ENCODE measurements at places on chromosomes 11 and 22.

DNA sequence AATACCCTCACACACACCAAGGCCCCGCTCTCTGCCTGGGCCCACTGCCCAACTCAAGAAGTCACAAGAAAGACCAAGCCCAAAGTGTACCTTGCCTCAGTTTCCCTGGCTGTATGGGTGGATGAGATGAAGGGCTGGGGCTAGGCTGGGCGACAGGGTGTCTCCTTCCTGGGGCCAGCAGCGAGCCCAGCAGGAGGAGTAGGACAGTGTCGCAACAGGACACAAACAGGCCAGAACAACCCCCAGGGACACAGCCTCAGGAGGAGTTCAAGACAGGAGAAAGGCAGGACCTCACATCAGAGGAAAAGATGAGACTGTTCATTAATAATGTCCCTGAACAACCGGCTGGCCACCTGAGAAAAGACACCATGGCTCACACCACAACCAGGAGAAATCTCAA, 13.3 kb downstream of the CSNK1E start:
- DNase-seq = no peak

DNA sequence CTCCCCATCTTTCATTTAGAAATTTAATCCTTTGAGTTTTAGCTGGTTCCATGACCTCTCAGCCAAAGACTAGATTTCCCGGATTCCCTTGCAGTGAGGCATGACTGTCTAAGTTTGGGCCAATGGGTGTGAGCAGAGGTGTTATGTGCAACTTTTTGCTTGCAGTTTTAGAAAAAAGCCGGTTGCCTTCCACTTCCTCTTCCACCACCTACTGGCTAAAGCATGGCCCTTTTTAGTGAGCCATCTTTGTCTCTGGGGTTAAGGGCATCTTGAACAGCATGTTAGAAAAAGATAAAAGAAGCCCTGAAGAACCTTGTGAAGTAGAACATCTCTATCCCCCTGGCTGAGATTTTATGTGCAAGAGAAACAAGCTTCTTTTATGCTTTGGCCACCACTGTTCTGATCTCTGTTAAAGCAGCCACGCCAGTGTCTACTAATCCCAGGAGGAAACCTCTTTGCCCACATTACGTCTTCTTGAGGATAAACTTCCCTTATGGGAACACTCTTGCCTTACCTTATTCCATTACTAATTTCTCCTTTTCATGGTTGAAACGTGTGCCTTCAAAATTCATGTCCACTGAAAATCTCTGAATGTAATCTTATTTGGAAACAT, 279.9 kb downstream of the TENM4 start:
- no peak for DNase-seq

DNA sequence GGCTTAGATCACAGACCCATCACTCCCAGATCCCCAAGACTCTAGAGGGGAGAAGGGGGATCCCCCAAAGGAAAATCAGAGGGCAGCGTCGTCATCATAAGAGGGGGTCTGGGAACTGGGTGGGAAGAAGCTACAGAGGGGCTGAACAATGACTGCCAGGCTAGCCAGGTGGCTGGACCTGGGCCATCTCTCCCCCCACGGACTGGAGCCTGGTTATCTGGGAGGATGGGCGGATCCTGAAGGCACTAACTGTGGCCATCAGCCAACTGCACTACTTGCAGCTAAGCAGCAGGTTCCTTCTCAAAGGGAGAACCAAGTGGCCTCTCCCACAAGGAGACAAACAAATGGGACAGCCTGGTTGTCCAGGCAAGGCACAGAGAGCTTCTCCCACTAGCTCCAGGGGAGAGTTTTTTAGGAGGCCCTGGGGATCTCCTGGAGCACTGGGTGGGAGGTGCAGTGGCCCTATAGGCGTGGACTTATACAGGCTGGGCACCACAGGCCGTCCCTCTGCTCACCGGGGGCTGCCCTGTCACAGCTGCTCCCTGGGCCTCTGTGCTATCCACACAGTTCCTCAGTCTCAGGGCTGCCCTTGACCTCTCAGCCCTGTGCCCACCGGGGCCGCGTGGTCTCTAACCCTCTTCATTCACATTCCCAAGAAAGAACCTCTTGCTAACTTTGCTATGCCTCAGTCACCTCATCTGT, 15.4 kb downstream of the P2RY6 start:
- no peak for DNase-seq

DNA sequence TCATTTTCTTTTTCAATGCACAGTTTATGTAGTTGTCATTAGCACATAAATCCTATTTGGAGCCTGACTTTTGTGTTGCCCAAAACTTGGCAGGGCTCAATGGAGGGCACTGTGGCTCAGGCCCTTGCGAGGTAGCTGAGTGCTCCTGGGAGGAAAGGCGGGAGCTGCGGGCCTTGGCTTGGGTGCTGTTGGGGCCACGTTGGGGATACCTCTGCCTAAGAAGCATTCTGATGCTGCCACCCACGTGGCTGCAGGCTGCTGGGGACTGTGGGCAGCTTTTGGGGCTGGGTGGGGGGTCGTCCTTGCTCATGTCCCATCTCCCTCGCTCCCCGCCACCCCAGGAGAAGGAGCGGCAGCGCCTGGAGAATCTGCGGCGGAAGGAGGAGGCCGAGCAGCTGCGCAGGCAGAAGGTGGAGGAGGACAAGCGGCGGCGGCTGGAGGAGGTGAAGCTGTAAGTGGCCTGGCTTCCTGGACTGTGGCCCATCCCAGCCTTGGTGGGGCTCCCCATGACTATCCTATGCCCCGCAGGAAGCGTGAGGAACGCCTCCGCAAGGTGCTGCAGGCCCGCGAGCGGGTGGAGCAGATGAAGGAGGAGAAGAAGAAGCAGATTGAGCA, 20.9 kb downstream of the INCENP start:
- DNase-seq = no peak

- no peak for DNase-seq
Observed at GRCh38 chr11:96319898-96320656, 22.9 kb downstream of the MAML2 start.

DNA sequence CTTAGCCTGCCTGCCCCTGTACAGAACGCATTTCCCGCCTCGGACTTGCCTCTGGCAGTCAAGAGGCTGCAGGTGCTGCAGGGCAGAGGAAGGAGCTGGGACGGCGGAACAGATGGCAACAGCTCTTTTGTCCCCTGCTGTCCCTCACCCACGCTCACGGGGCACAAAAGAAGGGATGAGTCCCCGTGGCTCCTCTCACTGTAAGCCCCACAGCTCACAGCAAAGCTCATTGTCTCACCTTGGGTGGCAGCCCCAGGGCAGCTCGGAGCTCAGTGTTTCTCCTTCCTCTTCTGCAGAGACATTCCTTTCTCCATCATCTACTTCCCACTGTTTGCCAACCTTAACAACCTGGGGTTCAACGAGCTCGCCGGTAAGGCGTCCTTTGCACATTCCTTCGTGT, 24.3 kb downstream of the SLC25A18 start:
- DNase-seq = no peak

DNA sequence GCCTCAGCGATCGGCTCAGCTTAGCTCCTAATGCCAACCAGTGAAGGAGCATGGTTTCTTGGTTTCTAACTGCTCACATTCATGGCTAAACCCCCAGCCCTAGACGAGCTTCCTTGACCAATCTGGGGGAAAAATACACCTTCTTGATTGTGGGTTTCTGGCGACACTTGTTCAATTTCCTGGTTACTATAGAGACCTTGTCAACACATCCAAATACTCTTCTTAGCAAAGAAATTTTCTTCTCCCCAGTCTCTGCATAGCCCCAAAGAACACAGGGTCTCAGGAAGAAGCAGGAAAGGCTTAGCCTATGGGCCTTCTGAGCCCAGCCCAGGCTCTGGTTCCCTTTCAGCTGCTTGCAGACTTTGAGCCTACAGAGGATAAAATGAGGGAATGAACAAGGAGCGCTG, 88.5 kb upstream of the SYT13 start:
- DNase-seq = no peak

- DNase-seq = no peak
Observed at GRCh38 chr11:17894929-17895658, 117.8 kb downstream of the SERGEF start.

DNA sequence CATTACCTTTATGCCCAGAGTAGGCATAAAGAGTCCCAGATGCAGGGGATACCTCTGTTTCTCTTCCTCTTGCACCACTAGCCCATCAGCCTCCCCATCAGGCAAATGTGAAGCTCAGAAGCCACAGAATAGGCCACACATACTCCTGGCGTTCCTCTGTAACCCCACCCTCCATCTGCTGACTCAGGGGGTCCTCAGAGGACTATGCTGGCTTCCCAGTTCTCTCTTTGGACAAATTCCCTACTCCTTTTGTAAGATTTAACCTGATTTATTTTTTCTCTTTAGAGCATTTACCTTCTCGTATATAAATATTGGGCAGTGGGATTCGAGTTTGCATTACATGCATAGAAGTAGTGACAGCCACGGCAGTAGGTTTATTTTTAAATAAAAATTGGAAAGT, 262.3 kb upstream of the CADM1 start:
- DNase-seq = no peak

- DNase-seq = no peak
Observed at GRCh38 chr11:122069707-122070360, 46.2 kb downstream of the BLID start.

GRCh38 chr11:111448831-111449557, 63.2 kb downstream of the BTG4 start:
- DNase-seq = no peak
